Stimulated activated CD4-positive, alpha-beta T cell treated with anti-CD3 and anti-CD28 coated beads, Interleukin-1b, Interleukin-23, amount 100 ng/mL, for 1 hour (primary cell): ENCODE measurements at places on chromosomes 4 and X.

DNA sequence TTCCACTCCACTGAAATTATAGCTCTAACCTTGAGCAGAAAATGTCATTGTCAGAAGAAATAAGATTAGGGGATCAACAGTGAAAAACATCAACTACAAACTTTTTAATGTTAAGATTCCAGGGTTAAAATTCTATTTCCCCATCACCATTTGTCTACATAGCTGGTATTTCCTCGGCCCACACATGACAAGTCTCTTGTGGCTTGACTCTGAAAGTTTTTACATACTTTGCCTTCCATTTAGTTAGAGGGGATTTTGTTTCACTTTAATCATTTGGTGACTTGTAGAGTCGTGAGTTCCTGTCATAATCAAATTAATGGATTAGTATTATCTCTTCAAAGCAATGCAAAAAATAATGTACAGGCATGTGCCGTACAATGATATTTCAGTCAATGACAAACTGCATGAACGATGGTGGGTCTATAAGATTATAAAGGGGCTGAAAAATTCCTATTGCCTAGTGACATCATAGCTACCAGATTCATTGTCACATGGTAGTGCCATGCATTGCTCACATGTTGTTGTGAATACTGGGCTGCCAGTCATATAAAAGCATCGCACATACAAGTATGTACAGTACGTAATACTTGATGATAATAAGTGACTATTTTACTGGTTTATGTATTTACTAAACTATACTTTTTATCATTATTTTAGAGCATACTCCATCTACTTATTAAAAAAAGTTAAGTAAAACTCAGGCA is 72.0 kb downstream of the ING2 start:
- no peak for DNase-seq

- DNase-seq, result no peak
Measured at GRCh38 chr4:86441175-86441936, 81.5 kb upstream of the MAPK10 start.

DNA sequence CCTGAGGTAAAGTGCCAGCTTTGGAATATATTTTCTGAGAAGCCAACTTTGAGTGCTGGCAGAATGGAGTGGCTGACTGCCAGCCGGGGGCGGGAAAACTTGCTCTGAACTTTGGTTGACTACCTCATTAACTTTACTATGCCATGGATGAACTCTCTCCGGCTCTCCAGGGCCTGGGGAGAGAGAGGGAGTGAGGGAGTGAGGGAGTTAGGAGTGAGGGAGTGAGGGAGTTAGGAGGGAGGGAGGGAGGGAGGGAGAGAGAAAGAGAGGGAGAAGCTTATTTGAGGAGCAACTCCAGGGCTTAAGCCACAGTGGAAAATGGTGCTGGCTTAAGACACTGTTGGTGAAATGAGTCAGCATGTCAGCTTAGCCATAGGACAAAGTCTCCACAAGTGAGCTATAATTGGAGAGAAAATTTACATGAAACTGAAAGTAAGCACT is 280.9 kb upstream of the RPS6KA3 start:
- DNase-seq, result no peak

GRCh38 chrX:74262452-74263209 is 41.3 kb upstream of the ZCCHC13 start:
- no peak for DNase-seq

DNA sequence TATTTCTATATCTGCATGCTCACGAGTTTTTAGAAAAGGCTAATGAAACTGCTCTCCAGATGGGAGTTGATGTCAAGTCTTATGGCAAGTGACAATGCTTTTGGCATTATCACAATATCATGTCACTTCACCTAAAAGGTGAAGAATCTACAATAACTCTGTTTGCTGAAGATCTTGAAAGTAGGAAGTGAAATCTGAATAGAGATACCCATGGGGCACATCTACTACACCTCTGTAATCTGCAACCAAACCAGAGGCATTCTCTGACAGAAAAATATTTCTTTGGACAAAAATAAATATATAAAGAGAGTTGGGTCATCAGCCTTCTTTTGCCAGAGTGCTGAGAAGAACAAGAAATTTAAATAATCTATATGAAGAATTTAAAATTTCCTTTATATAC is 3.9 kb upstream of the VAMP7 start:
- DNase-seq, result no peak

DNA sequence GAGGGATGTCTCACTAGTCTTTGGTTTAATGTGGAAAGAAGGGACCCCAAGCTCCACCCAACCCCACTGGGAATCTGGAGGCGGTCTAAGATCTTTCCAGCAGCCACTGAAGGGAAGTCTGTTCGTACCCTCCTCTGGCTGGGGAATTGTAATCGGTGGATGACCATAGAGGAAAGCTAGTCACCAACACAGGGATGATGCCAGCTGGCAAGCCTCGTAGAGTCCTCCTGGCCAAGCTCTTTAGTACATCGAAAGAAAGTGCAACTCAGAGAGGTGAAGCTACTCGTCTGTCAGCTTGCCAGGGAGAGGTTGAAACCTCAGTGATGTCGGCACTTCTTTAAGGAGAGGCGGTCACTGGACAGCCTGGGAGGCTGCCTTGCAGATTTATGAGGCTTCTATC is 58.7 kb downstream of the MAMLD1 start:
- no peak for DNase-seq

DNA sequence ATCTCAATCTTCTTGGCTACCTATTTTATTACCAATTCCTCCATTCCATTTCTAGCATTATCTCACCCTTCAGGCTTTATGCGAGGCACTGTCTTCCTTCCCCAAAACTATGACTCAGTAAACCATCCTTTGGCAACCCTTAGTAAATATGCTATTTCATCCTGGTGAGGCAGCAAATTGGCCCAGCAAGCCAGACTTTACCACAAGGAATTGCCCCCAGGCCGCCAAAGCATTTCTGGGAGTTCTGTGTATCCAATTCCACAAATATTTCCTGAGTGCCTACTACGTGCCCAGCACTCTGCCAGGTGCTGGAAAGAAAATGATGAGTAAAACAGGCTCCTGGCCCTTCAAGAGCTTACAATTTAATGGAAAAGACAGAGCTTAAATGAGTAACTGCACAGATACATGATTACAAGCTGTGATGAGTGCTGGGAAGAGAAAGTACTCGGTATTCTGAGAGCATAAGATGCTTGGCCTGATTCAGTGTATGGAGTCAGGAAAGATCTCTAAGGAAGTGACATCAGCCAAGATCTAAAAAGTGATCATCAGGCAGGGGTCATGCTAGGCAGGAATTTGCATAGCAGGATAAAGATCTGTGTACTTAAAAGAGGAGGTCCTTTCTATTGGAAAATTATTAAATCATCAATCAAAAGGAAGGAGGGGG is 193.8 kb downstream of the ADAMTS3 start:
- DNase-seq, result no peak

DNA sequence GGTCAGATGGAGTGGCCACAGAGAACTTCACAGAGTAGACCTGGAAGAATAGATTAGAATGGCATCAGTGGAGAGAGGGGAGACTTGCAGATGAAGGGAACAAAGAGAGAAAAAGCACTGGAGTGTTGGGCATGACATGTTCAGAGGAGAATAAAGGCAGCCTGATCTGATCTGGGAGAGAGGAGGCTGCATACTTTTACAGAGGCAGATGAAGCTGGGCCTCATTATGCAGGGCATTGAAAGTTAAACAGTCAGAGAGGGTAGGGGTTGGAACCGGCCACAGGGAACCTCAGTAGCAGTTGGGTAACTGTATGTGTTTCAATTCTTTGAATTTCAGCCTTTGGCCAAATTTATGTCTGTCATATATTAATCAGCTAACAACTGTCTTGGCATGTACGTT is 61.2 kb downstream of the SH3BGRL start:
- no peak for DNase-seq

- no peak for DNase-seq
Measured at GRCh38 chr4:87306056-87306455, 16.6 kb downstream of the HSD17B13 start.

- DNase-seq, result no peak
Measured at GRCh38 chr4:142036795-142037583, 400.6 kb downstream of the IL15 start.

- no peak for DNase-seq
Measured at GRCh38 chr4:158161551-158162354, 11.1 kb downstream of the GASK1B start.

DNA sequence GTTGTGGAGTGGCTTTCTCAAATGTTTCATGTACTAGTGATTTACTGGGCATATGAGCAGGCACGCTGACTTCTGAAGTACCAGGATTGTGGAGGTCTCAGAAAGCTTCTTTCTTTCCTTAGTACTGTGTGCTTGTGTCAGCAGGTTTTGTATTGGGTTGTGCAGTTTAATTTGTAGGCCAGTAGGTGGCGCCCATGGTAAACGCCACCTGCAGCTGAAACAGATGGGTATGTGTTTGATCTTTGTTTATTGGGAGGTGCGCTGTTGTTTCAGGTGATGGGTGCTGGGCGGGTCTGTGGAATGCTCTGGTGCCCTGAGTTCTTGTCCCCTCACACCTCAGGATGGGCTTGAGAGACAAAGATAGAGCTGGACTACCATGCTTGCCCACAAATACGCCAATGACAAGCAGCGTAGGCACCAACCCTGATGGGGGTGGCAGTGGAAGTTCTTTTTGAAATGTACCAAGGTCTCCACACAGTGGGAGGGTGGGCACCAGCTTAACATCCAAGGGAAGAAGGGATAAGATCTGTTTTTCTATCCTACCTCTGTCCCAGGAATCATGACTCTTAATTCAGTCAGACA is 141.5 kb downstream of the RPS6KA6 start:
- no peak for DNase-seq

DNA sequence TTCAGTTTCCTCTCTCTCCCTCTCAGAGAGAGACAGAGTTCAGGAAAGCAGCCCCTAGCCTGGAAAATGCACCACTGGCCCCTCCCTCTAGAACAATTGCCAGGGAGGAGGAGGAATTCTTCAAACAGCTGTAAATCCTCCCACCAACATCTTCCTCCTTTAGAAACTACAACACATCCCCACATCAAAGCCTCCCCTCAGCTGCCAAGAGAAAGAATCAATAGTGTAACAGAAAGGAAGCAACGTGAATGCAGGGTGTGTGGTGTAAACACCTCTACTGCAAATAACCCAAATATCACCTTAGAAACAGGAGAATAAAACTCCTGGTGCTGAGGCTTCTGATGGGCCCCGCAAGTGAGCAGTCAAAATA is 249.9 kb upstream of the GATB start:
- no peak for DNase-seq
